A549 (cell line): ENCODE measurements at places on chromosomes 3 and 15.

GRCh38 chr15:100150906-100151305 lies 190.9 kb downstream of the ADAMTS17 start:
- DNase-seq = no peak

- DNase-seq = no peak
Observed at GRCh38 chr3:138898301-138898700, 48.6 kb downstream of the FOXL2 start.

GRCh38 chr3:46648096-46648495 lies 35.8 kb downstream of the FAM240A start:
- no peak for DNase-seq

GRCh38 chr3:16846373-16847080 lies 38.2 kb upstream of the PLCL2 start:
- DNase-seq = no peak

- no peak for DNase-seq
Observed at GRCh38 chr15:68145706-68146105, 59.4 kb downstream of the CALML4 start.

GRCh38 chr15:57041416-57041815 lies 123.0 kb downstream of the TCF12 start:
- no peak for DNase-seq

GRCh38 chr3:99789011-99789721 lies 28.5 kb upstream of the CMSS1 start:
- DNase-seq = peak; percentile 33

- no peak for DNase-seq
Observed at GRCh38 chr3:40871394-40871793, 327.9 kb upstream of the CTNNB1 start.

- DNase-seq = no peak
Observed at GRCh38 chr3:111882799-111883198, 23.7 kb downstream of the PHLDB2 start.

DNA sequence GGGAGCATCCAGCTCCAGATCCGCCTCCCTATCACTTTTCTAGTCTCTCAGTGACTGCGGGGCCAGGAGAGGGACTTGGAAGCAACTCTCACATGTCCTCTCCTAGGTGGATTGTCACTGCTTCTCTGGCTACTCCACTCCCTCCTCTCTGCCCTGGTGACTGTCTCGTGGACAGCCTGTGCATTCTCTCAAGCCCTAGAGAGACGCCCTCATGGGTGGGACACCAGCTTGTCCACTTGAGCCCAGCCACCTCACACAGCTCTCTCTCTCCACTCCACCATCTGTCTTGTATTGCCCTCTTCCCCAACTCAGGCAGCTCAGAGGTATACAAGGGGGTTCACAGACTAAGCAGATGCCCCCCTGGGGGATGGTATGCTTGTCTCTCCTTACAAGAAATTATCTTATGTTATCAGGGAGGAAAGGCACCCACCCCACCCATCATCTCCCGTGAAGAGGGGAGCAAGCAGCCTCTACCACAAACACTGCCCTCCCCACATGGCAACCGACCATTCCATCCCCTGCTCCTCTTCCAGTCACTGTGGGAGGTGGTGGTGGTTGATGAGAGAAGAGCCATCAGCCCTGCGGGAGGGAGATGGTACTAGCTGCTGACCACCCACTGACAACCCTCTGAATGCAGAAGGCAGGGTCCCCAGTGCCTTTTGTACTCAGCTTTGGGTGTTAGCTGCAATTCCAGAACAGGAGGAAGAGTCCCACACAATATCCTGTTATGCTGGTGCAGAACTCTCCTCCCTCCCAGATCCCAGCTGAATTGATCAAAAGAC lies 15.5 kb upstream of the LOXL1 start:
- no peak for DNase-seq

DNA sequence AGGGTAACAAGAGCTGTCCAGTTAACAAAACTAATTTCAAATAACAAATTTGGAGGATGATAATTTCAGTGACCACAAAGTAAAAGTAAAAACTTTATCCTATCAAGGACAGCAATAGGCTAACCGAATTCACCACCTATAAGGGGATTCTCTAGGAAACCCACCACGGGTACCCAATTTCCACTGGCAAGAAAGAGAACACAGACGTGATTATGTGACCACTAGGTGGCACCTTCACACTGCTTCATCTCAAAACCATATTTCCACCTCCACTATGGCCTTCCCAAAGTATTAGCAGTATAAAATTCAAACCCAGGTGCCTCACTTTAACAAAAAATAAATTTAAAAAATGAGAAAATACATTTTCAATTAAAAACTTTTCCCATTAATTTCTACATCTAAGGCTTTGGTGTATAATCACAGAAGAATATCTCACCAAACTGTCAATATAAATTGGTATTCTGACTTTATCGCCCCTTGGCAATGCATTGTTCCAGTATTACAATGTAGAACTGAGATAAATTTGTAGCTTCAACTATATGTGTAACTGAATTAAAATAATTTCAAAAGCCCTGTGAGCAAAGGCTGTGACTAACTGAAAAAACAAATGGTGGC lies 96.5 kb downstream of the FSIP1 start:
- DNase-seq = peak; percentile 4

DNA sequence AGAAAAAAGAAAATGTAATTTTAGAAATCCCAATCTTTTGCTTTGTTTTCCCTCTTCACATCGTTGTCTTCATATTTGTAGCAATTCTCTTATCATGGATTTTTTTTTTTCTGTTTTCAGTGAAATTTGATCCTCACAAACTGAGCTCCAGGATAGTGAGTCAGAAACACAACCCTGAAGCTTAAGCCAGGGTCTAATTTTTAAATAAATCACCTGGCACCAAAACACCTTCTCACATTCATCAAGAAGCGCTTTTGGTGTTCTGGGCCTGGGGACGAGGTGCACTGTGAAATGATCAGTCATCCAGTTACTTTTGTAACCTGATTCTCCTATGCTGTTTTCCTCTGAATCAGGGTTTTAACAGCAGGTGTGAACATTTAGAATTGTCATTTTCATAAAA lies 87.7 kb downstream of the REC114 start:
- no peak for DNase-seq

DNA sequence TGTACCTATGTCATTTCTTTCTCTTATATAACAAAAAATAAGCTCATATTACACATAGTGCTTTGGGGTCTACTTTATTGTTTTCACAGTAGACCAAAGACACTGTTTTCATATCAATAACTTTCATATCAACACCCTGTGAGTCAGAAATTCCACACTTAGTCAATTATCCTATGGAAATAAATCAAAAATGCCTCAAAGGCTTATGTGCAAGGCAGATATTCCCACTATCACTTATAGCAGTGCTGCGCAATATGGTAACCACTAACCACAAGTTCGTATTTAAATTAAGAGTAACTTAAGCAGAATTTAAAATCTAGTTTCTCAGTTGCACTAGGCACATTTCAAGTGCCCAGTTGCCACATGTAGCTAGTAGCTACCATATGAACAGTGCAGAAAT lies 15.9 kb downstream of the SCG3 start:
- DNase-seq = no peak

DNA sequence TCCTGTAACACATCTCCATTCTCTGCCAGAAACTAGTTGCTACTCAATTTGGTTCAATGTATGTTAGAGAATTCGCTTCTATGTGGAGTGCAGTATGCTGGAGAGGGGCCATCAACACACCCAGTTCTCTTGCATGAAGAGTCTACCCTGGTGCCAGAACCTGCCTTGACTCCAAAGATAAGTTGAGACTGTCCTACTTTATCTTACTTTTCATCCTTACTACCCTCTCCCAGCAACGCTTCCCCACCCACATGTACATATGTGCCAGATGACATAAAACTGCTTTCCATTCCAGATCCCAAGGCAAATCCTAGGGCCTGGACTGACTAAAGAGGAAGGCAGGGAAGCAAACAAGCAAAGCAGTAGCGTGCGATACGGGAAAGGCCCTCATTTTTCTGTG lies 442.6 kb upstream of the THRB start:
- no peak for DNase-seq

GRCh38 chr15:42089942-42090341 lies 4.4 kb downstream of the PLA2G4D start:
- no peak for DNase-seq

DNA sequence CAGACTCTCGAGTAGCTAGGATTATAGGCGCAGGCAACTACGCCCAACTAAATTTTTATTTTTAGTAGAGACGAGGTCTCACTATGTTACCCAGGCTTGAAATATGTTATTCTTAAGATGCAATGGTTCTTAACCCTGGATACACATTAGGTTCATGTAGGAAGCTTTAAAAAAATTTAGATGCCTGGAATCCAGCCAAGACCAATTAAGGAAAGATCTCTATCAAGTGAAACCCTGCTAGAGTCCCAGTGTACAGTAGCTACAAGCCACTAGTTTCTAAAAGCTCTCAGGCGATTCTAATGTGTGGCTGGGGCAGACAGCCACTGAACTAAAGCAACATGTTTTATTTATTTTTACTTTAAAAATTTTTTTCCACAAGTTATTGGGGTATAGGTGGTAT lies 33.2 kb downstream of the TRIM69 start:
- DNase-seq = no peak

DNA sequence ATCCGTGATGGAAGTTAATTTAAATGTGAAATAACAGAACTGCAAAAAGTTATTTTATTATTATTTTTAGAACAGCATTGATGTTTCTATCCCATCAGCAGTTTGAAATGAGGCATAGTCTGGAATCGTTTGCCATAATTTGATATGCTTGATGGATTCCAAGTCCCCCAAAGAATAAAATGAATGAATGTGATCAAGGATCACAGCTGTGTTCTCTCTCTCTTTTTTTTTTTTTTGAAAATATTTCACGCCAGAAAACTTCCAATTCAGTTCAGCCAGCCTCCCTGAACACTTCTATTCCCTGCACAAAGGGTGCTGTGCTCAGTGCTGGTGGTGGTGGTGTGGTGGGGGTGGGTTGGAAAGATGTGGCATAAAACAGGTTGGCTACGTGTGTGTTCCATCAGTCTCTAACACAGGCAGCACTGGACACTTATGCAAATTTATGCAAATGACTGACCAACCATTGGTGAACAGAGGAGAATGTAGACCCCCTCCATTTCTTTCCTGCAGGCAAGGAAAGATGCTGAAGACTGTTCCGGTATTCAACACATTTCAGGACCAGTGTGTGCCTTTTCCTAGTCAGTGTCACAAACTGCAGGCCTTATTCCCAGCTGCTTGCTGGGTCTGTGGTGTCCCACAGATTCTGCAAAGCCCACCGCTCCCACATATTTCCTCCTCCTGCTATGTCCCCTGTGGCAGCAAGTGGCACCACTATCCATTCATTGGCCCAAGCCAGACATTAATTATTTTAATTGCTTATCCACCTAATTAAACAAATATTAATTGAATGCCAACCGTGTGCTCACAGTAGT lies 10.6 kb downstream of the ARNT2 start:
- DNase-seq = no peak

- peak; percentile 64 for DNase-seq
Observed at GRCh38 chr3:150407808-150408220, 284 bp upstream of the TSC22D2 start.

GRCh38 chr15:62867844-62868243 lies 174.7 kb upstream of the TPM1 start:
- no peak for DNase-seq

DNA sequence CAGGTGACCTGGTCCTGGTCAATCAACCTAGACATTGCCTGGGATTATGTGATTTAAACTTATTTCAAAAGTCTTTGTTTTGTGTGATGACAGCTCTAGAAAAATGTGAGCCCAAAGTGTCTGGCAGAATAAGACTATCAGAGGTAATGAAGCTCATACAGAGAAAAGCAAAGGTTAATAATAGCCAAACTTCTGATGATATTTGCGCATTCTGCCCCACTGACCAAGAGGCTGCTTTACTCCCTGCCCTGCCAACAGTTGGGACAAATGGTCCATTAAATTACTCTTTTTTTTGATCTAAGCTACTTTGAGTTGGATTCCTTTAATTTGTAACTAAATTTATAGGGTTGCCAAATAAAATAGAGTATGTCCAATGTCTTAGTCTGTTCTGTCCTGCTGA lies 911.2 kb downstream of the MCTP2 start:
- no peak for DNase-seq

GRCh38 chr15:82803793-82804574 lies 1.9 kb downstream of the FSD2 start:
- no peak for DNase-seq

GRCh38 chr3:72031581-72031980 lies 246.6 kb upstream of the PROK2 start:
- no peak for DNase-seq

DNA sequence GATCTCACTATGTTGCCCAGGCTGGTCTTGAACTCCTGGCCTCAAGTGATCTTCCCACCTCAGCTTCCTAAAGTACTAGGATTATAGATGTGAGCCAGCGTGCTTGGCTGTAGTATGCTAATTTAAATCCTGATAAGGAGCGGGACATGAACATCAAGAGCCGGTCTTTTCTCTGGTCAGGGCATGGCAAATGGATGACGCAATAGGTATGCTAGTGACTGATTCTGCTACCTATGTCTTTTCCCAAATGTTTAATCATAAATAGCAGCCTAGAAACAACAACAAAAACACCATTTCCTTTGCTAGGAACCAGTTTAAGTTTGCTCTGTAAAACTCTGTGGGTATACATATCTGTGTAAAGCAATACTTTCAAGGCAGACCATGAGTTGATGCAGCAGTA lies 64.7 kb downstream of the STARD9 start:
- no peak for DNase-seq

- DNase-seq = no peak
Observed at GRCh38 chr3:174355505-174355904, 503.6 kb upstream of the NAALADL2 start.
